ENCODE measurements at places on chromosomes 6 and 20. TPM values are rescaled to one million over a fixed set of nuclear protein-coding genes. Genes with fewer than 3 reads are reported as not detected.

DNA sequence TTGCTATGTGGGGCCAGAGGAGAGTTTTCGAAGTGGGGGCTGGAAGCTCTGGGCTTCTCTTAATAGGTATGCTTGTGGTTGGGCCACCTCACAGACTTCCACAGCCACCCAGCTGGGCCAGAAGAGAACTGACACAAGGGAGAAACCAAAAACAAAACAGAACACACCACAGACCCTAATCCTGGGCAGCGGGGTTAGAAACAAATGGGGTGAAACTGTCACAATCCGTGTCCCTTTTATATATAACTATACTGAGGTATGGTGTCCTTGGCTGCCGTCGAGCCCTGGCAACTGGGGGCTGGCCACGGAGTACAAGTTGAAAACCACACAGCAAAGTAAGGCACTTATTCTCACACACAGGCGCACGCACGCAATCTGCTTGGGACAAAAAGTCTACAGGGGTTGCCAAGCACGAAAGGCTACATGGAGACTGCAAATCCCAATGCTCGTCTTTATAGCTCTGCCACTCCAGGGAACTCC is 78.3 kb downstream of the TRAM2 start:
- DNase-seq = no peak

GRCh38 chr20:51583499-51583898 is 41.0 kb upstream of the NFATC2 start:
- no peak for DNase-seq

GRCh38 chr20:36573798-36574365 is 485 bp downstream of the TGIF2 start:
- DNase-seq = peak; percentile 40

GRCh38 chr20:3297079-3297378 is 58.0 kb upstream of the SLC4A11 start:
- no peak for DNase-seq

- DNase-seq = no peak
Observed at GRCh38 chr6:136647363-136647852, 97.2 kb upstream of the MAP7 start.

GRCh38 chr6:80962382-80962781 is 790.1 kb downstream of the TENT5A start:
- DNase-seq = no peak

DNA sequence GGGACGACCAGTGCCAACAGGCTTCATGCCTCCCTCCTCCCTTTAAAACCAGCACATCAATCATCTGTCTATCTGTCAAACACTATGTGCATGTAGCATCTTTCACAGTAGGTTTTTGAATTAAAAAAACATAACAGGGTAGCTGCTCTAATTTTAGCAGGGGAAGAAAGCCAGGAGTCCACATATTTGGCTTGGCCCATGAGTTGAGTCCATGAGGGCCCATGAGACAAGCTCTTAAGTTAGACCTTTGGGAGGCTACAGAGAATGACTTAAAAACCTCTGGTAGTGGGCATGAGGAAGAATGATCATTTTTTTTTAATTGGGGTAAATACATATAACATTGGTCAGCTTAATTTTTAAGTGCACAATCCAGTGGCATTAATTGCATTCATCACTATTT is 194.9 kb downstream of the UTRN start:
- no peak for DNase-seq

DNA sequence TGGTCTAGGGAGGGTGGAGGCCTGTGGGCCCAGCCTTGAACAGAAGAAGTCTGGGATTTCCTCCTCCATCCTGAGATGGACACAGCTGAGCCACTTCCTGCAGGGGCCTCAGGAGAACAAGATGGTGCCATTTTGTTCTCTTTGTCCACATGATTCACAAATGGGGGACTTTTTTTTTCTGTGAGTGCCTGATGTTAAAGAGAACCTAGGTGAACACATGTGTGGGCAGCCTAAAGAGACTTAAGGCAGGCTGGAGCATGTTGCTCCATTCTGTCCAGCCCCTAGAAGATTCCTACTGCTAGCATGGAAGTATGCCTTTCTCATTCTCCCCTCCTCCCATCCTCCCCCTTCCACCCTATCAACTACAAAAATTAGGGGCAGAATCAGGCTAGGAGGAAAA is 49.3 kb upstream of the KIF16B start:
- DNase-seq = no peak

- DNase-seq = no peak
Observed at GRCh38 chr20:21801193-21801592, 95.7 kb downstream of the PAX1 start.

DNA sequence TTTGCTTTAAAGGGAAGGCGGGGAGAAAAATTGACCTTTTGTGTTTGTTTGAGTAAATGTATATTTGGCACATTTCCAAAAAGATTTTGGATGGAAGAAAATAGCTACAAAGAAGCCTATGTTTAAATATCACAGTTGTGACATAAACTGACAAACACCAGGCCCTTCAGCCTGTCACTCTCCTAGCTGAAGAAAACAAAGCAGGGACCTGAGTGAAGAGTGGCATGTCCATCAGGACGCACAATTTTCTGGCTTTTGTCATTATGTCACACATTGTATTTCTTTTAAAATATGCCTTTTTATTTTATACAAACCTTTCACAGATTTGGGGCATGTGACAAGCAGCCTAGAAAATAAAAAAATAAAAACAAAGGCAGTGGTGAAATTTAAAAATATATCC is 241.2 kb downstream of the OGFRL1 start:
- no peak for DNase-seq

DNA sequence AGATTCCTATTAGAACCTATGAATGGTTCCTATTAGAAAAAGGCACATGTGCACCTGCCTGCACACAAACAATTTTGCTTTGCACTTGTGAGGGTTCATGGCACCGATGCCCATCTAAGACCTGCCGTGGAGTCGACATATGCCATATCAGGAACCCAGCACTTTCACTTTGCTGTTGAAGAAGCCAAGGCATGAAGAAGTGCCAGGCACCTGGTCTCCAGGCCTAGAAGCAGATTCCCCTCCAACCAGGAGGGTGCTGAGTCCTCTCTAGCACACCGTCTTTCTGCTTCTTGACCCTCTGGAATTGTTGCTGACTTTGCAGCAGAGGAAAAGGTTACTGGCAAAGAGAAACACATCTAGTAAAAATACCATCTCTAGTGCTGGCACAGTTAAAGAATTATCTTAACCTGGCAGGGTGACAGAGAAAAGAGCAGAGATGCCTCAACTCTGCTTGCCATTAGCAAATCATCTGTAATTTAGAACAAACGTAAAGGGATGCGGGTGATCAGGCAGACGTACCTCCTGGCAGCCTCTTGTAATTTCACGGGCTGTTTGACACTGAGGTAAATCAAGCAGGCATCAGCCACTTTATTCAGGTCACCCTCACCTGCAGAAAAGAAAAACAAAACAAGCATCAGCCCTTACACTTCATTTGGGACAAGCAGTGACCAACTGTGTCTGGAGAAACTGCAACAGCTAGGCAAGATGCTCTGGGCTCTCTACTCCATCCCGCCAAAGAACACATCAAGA is 37.2 kb downstream of the TTI1 start:
- no peak for DNase-seq

DNA sequence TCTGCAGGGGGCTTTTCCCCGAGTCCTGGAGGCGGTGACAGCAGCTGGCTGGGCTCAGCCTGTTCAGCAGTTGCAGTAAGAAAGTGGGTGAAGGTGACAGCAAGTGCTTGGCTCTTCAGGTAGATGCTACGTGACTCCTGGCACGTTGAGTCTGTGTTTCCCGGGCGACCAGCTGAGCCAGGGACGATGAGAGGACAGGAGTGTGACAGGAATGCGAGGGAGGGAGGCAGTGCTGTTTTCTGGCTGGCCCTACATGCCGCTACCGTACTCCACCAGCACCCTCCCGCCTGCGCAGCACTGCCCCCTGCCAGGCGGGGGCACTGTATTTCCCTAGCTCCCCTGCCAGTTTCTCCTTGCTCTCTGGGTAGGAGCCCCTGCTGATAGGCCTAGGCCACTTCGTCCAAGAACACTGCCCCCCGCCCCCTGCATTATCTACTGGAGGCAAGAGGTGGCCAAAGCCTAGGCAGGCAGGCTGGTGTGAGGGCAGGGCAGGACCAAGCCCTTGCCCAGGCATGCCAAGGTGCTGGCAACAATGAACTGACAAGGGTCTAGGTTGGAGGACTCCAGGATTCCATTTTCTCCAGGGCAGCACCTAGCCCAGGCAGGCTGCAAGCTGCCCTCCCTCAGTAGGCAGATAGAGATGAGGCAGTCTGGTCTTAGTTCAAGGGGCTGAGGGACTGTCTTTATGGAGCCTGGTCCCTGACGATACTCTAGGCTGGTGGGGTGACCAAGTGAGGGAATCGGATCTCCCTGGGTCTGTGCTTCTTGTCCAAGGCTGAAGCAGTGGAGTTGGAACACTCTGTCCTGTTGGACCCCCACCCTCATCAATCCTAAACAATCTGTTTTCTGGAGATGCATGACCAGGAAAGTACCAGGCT is 19.2 kb downstream of the MRPS18A start:
- no peak for DNase-seq

DNA sequence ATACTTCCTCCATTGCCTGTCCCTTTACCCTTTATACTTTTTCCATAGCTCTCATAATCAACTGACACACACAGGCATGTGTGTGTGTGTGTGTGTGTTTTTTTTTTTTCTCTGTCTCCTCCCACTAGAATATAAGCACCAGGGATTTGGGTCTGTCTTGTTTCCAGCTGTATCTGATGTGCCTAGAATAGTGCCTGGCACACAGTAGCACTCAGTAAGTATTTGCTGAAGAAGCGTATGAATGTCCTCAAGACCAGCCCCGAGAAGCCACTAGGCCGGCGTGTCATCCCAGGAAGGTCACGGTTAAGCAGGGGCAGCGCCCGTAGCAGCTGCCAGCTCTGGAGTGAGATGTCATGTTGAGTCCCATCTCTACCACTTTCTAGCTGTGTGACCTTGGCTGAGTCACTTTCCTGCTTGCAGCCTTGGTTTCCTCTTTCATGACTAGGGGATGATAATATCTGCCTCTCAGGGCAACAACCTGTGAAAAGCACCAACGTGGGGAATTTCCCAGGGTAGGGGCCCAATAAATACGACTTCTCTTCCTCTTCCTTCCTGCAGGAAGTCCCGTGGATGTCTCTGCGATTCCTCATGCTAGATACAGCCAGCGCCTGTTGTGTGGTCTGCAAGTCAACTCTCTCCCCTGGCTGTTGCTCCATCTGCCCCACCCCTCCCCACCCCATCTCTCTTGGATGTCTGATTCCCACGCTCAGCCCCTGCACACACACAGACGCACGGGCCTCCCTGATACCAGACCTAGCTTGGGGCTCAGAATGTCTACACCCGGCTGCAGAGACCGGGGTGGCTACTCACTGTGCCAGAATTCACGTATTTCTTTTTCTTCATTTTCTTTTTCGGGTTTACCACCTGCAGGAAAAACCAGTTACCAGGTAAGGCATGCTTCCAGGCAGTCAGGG is 58.1 kb downstream of the RAB44 start:
- DNase-seq = no peak

DNA sequence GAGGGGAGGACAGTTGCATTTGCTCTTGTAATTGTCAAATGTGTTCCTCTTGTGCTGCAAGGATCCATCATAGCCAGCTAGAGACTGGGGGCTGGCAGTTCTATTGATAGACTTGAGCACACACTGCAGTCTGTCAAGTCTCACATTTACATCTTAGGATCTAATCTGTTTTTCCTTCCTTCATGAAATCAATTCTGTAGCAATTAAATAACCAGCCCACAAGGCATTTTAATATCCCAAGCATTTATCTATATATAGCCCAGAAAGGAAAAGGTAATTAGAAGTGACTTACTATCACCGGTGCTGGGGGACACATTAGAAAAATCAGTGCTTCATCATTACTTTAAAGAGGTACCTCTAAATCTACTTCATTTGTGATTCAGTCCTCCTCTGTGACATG is 143.0 kb upstream of the STXBP5 start:
- no peak for DNase-seq

DNA sequence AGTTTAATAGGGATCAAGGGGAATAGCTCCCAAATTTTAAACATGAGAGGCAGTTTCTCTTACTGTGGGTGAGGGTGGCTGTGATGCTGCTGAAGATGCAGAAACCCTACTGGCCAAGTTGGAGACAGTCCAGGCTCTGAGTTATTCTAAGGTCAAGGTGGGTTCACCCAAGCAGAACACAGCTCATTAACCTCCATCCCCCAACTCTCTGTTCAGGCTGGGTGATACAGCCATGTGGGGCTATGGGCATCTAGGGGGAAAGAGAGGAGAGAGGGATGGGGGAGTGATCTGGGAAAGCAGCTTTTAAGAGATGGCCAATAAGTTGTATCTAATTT is 18.9 kb upstream of the TRAM2 start:
- DNase-seq = no peak

DNA sequence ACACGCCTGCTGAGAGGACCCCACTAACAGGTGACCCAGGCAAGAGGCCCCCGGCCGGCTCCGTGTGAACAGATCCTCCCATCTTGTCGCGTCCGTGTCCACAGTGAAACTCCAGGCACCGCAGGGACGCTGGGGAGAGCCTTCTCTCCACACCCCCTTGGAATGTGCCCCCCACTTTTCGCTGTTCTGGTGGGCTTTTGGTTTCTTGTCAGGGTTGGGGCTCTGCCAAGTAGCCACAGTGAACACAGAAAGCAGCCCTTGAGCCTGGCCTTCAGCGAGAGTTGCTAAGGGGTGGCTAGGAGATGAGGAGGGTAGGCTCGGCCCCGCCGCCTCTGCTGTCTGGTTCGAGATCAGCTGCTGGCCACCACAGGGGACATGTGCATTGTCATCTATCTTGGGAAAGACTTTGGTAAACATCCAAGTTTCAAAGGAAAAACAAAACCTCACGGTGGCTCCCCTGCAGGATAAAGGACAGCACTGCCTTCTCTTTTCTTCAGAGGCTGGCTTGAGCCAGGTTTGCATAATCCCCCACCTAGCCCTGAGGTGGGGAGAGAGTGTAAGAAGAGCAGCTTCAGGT is 22.7 kb downstream of the SYNDIG1 start:
- DNase-seq = peak; percentile 14

The PDE10A gene
- 13.0 TPM for total RNA-seq

The RAB22A gene
- total RNA-seq = 21.2 TPM

The DACT2 gene
- 7.4 TPM for total RNA-seq

The VARS1 gene
- total RNA-seq = 82.8 TPM

The SLC2A10 gene
- total RNA-seq = 23.8 TPM

The BNIP5 gene
- total RNA-seq = not detected
